ENCODE measurements at places on chromosomes 2 and 18.

GRCh38 chr18:31685097-31686082 lies 1.0 kb upstream of the B4GALT6 start:
- no peak for DNase-seq

DNA sequence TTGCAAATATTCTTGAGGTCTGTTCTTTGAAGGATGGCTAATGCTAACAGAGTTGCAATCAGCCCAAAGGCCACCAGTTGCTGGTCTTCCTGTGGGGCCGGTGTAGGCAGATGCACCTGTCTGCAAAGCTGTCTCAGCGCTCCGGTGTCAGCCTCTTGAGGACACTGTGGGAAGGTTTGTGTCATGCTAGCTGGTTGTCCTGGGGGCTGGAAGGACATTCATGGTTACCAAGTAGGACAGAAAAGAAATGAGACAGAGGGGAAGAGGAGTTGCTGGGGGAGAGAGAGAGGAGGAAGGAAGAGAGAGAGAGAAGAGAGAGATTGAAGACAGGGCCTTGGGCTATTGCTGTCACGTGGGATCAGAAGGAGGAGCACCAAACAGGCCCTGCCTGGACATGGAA lies 639.6 kb upstream of the HS6ST1 start:
- DNase-seq, result no peak

GRCh38 chr2:240021488-240022104 lies 3.5 kb downstream of the NDUFA10 start:
- peak; percentile 60 for DNase-seq

DNA sequence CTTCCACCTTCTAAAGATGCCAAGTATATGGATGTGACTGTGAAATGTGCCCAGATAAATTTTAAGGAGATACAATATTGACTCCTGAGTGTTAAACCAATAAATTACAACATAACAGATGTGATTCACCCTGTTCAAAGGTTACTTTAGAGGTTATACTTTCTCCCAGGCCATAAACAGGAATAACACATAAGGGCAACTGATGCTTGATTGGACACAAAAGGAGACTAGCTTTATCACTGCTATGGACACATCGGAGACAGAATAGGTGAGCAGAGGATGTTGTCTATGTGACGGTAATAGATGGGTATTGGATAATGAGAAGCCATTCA lies 31.9 kb upstream of the SLC25A52 start:
- DNase-seq, result no peak

GRCh38 chr2:240997856-240998705 lies at the start of gene SNED1:
Gene SNED1 (plus strand): TSS chr2:240998618. CDS start chr2:240998838, 220 bp downstream.
- DNase-seq, result peak; percentile 21

DNA sequence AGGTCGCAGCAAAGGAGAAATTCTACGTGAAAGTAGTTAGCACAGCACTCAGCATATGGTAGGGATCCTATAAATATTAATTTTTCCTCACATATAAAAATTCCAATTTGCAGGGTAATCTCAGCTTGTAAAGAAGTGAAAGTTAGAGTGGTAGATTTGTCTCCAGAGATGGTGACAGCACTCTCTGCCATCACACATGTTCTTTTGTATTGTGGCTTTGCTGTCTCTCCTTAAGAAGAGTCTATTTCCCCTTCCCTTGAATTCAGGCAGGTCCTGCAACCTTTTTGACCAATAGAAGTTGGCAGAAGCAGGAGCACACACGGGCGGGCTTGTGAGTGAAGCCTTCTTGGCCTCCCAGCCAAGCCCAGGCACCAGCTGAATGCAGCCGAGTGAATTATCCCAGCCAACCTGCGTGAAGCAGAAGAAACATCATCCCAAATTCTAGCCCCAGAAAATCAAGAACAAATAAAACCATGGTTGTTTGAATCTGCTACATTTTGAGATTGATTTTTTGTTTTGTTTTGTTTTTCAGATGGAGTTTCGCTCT lies 107.8 kb upstream of the COPS8 start:
- DNase-seq, result no peak

DNA sequence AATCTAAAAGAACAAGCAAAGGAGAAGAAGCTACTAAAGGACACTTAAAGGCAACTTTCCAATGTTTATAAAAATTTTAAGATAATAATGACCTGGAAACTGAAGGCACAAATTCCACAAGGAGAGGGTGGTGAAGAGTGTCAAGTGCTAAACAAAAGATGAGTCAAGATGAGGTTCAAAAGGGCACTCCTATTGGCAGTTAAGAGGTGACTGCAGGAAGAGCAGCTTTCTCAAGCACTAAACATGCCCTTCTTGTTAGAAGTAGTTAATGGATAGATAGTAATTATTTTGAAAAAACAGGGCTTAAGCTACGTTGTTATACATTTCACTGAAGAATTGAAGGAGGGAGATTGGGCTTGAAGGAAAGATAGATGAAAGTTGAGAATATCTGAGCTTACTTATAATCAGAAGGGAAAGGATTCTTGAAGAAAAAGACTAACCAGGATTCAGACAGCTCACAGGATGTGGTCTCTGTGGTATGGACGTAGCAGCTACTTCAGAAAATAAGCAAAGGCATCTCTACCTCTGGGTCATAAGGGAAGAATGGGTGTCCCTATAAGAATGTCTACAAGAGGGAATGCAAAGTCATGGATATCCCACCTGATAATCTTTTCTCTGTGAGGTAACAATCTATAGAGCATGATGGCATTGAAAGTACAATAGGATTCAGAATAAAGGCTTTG lies 454.7 kb upstream of the SLC39A10 start:
- DNase-seq, result no peak

GRCh38 chr2:209581040-209581439 lies 157.2 kb downstream of the MAP2 start:
- DNase-seq, result no peak

DNA sequence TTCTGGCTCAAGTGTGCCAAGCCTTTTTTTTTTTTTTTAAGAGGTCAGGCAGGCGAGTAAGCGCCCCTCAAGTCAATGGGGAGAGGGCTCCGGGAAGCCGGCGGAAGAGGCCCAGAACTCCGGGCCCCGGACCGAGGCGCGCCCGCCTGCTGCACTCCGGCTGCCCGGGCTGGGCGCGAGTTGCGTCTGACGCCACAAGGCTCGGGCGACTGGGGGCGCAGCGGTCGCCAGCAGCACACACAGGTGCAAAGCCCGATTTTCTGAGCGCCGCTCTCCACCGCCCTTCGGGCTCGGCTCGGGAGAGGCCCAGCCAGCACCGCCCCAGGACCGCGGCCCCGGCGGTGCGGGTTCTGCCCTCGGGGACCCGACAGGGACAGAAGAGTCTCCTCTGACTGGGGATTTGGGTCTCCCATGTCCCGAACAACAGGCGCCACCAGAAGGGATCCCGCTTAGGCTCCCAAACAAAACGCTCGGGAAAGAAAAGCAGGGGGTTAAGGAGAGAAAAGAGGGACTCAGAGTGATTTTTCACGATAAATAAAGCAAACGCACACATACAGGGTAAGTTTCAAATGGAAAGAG lies 787 bp downstream of the ERBB4 start:
- no peak for DNase-seq

DNA sequence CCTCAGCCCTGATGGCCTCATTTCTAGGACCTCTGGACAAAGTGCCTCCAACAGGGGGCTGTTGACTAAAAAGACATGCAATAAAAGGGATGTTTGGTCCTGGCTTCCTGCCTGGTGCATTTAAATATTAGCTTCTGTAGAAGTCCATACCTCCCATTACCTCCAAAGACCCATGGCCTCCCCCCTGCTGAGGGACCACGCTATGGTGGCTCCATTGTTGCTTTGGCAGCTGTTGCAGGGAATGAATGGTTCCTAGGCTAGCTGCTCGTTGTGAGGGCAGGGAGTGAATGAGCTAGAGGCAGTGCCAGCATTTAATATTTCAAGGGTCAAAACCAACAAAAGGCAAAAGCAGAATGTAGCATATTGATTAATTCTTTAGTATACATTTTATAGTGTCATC lies 285.9 kb downstream of the SLC8A1 start:
- no peak for DNase-seq

GRCh38 chr2:36655453-36655852 lies 41.1 kb upstream of the VIT start:
- DNase-seq, result no peak

DNA sequence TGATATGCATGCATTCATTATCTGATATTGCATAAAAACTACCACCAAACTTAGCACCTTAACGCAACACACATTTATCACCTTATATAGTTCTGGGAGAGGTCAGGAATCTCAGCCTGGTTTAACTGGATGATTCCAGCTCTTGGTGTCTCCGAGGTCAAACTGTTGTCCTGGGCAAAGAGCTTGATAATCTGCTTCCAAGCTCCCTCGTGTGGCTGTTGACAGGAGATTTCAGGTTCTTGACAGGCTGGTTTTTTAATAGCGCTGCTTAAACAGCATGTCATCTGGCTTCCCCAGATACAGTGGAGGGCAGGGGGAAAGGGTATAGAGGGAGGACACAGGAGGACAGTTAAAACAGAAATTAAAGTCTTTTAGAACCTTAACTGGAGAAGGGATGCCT lies 785.0 kb downstream of the CNTNAP5 start:
- DNase-seq, result no peak

GRCh38 chr2:76385943-76386342 lies 675.2 kb upstream of the GCFC2 start:
- DNase-seq, result no peak

DNA sequence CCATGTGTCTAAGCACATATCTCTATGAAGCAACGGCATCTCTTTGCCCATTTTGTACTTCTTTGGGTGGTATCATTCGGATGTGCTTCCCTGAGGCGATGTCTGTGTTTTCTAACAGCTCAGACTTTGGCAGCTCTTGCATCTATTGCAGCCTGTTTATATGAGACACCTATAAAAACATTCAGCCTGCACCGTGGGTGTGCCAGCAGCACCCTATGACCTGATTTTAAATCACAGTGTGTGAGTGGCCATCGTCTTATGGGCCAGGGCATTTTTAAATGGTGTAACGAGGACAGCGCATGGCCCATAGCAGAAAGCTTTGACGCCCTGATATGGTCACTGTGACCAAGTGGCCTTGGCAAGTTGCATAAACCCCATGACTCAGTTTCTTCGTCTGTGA lies 12.9 kb downstream of the NPAS2 start:
- DNase-seq, result no peak

All from T-helper 1 cell (primary cell).